ENCODE measurements at places on chromosomes 3 and 15.

DNA sequence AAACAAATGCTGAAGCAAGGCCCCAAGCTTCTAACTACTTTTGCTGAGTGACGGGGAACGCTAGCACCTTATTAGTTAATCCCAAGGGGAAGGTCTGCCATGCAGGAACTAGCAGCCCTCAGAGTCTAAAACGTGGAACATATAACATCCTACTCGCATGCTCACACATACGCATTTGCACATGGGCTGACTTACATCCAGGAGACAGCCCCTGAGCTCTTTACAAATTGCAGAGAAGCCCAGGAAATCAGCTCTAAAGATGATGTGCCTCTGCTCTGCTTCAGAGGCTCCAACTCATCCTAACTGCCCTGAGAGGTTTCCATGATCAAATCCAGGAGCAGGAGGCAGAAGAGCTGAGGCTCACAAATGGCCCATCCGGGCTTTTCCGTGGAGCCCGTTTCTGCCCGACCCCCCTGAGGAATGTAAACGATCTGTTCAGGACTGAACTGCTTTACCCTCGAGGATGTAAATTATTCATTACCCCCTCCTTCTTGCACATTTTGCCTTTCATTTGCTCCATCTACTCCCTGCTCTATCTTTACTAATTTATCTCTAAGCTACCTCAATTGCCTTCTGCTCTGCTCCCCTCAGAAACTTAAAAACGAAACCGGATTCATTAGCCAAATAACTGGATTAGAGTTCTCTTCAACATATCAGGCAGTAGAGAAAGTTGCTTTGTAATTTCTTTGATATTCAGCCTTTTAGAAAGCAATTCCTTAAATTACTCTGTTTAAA, 141.9 kb upstream of the CCDC54 start:
- no peak for DNase-seq

- DNase-seq = no peak
Measured at GRCh38 chr3:153305189-153305588, 143.2 kb downstream of the RAP2B start.

GRCh38 chr3:72143322-72143721, 358.4 kb upstream of the PROK2 start:
- DNase-seq = no peak

- no peak for DNase-seq
Measured at GRCh38 chr15:40010686-40011085, 28.3 kb downstream of the SRP14 start.

DNA sequence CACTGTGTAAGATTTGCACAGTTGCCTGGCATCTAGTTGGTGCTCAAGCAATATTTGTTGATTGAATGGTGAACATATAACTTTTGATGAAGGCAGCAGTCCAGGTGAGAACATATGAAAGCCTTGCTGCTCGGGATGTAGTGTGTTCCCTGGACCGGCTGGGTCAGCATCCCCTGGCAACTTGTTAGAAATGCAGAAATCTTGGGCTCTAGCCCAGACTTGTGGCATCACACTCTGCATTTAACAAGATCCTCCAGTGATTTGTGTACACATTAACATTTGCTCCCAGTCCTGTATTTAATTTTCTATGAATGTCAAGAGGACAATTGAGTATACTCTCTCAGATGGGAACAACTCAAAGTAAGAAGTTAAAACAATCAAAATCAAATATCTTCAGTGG, 69.0 kb upstream of the SAMMSON start:
- DNase-seq = no peak

- no peak for DNase-seq
Measured at GRCh38 chr3:38334142-38335055, 12.2 kb upstream of the XYLB start.

- no peak for DNase-seq
Measured at GRCh38 chr15:63219196-63219710, 29.8 kb downstream of the RAB8B start.

GRCh38 chr3:116678853-116679252, 30.7 kb upstream of the TUSC7 start:
- no peak for DNase-seq

GRCh38 chr3:134029734-134030378, at the start of gene SLCO2A1:
Gene SLCO2A1 (minus strand): TSS chr3:134029925. CDS start chr3:134029802, 123 bp downstream.
- no peak for DNase-seq

DNA sequence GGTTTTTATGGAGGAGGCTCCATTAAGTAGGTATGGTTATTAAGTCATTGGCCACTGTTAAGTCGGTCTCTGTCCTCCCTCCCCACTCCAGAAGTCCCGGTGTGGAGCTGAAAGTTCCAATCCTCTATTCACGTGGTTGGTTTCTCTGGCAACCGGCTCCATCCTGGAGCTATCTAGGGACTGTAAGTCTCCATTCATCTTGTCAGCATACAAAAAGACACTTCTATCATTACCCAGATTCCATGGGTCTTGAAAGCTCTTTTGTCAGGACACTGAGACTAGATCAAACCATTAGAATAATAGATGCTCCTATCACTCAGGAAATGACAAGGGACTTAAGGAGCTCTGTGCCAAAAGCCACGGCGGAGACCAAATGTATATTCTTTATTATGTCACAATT, 110.3 kb downstream of the PIK3CB start:
- DNase-seq = no peak

- no peak for DNase-seq
Measured at GRCh38 chr15:72740219-72740618, 43.3 kb downstream of the ADPGK start.

DNA sequence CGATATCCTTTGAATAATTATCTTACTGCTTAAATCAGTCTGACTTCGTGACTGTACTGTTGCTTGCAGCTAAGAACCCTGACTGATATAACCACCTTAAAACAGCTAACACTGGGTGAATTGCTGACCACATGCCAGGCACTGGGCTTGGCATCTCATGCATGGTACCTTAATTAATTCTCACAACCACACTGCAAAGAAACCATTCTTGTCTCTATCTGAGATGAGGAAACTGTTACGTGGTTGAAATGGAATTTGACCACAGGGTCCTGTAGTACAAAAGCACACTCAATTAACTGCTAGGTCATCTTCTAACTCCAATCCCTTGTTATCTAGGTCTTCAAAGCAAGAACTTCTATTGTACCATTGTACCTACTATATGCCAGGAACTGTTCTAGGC, 92.7 kb upstream of the PRICKLE2 start:
- no peak for DNase-seq

DNA sequence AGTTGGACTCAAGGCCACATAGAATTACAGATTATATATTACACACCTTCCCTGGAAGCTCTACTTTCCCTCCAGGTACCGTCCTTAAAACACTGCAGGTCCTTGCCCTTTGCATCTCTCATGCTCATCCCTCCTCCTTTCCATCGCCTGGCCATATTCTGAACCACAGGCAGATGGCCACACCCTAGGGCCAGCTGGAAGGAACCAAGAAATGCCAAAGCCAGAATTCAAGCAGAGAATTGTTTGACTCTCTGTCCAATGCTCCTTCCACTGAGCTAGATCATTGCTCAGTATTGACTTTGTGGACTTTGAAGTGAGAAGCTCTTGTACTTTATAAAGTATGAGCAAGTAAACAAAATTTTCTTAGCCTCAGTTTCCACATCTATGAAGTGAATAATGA, 170.3 kb upstream of the SLC24A5 start:
- DNase-seq = no peak

DNA sequence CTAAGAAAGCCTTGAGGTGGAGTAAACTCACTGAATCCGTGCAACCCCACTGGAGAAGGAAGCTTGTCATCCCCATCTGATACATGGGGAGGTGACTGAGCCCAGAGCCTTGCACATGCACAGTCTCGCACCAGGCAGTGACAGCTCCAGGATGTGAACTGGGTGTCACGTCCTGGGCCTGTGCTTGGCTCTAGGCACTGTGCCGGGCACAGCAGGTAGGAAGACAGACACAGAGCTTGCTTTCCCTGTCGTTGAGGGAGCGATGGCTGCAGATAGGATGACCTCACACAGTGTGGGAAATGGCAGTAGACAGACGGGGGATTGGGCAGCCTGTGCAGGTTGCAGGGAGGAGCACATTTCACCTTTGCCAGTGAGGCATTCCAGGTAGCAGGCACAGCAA, 12.2 kb upstream of the ATP2B2 start:
- DNase-seq = no peak

DNA sequence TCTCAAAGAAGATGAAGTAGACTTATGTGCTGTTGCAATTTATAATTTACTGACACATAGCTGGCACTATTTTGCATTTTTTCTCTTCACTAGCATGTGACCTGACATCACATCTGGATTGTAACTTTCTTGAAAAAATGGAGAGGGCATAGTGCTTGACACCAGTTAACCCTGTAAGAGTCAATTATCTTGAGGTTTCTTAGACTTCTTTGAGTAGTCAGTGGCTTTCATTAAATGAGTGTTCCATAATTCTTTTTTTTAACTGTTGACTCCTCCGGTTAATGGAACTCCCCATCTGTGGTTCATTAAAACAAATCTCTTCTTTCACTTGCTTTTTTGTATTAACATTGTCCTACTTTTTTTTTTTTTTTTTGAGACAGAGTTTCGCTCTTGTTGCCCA, 16.9 kb upstream of the PRKCI start:
- DNase-seq = no peak

- DNase-seq = no peak
Measured at GRCh38 chr3:23669541-23670255, 136.1 kb upstream of the UBE2E1 start.

- DNase-seq = no peak
Measured at GRCh38 chr3:142633073-142633472, 36.9 kb downstream of the PLS1 start.

DNA sequence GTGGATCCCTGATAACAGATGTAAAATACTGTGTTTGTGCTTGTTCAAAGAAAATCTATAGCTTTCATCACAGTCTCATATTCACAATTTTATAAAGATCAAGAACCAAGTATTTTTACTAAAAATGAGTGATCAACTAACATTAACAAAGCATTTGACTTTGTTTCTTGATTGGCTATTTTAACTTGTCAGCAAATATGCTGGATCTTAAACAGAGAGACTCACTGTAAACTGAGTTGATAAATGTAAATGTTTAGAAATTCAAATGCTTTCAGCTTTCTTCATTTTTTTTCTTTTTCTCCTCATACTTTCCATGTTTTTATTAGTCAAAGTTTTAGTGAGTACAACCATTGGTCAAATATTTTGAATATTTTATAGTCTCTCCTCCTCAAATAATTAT, 923.0 kb upstream of the NR2F2 start:
- DNase-seq = no peak

- no peak for DNase-seq
Measured at GRCh38 chr15:73989001-73989798, 2.9 kb downstream of the STOML1 start.

DNA sequence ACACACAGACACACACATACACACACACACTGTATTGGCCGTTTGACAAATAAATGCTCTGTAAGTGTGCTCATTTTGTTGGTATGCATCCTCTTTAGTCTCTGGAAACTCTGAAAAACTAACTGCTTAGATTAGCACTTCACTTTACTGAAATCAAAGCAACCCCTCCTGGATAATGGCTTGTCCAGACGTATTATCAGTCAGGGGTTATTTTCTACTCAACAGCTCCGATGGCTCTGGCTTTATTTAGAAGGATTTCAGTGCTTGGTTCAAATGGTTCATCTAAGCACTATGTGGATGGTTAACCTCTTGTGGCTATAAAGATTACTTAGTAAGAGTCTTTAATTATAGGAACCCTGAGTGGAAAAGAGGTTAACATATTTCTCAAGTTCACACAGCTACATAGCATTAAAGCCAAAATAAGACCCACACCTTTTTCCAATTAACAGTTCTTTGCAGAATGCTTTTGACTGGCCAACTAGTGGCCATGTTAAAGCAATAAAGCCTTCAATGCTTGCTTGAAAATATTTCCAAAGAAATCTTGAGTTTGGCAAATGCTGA, 516.1 kb upstream of the NAALADL2 start:
- no peak for DNase-seq

DNA sequence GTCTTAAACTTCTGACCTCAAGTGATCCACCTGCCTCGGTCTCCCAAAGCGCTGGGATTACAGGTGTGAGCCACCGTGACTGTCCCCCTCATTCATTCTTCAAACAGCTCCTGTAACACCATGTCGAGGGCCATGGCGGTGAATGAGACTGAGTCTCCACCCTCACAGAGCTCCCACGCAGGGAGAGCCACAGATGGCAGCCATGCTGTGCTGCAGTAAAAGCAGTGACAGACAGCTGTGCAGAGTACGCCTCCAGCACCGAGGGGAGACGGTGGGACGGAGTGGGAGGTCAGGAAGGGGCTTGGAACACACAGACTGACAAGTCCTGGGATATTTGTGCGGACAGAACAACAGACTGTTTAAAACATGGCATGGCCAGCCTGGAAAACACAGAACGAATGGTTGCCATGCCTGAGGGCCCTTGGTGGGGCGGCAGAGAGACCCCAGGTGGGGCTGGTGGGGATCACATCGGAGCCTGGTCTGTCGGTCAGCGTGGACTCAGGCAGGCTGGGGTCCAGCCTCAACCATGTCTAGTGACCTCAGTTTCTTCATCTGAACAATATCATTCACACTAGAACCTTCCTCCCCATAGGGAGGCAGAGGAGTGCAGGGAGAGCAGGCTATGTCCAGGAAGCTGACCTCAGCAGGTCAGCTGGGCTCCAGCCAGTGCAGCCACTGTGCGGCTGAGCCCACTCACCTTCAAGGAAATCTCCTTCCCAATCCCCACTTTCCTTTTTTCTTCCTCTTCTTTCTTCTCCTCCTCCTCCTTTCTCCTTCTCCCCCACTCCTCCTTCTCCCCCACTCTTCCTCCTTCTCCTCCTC, 20.6 kb upstream of the LCTL start:
- DNase-seq = no peak

DNA sequence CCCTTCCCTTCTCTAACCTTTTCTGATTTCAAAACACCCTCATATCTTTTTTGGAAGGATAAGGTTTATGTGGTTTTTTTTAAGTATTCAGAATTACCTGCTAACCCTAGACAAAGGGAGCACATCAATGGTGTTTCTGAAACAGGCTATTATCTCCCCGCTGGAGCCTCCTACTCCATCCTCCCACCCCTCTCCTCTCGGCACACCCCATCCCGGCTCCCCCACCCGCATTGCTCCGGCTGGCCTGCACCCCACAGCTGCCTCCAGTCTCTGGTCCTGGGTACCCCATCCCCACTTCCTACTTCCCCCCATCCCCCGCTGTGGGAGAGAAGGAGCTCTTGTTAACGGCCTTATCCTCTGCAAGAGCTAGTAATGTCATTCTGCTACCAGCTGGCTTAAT, 59.2 kb downstream of the PDIA5 start:
- no peak for DNase-seq

GRCh38 chr15:65773386-65774111, 18.5 kb downstream of the DENND4A start:
- no peak for DNase-seq

DNA sequence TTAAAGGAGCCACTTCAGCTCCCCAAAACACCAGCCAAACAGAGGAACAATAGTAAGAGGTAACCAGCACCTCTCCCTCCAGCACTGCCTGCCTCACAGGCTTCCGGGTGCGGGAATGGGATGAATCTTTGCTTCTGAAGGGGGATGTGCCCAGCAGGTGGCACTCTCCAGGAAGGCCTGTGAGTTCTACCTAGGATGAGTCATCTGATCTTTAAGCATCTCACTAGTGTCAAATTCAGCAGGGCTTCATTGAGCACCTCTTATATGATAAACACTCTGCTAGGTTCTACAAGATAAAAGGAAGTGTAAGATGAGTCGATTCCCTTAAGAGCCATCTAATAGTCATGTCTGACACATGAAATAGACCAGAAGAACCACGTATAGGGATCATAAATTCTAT, 237.4 kb upstream of the UMPS start:
- DNase-seq = no peak

Data from brain pericyte (primary cell).